Ovary (tissue), 10 donors: ENCODE measurements at places on chromosomes 7 and 10. TPM values are rescaled to one million over a fixed set of nuclear protein-coding genes. Genes with fewer than 3 reads are reported as not detected.

The SPDYE9 gene
- total RNA-seq, result not detected

DNA sequence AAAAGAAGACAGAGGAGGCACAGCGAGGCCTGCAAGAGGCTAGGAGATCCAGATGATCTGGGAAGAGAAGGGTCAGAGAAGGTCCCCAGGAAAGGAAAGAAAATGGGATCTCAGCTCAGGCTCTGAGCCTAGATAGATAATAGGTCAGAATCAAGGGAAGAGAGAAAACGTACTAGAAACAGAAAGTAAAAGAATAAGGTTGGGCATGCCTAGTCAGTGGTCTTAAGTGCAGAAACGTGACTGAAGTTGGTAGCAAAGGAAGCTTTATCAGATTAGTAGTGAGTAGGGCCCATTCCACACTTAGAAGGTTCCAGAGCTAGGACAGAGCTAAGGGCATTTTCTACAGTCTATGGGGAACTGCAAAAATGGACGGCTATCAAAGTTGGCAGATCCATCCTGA lies 84.8 kb upstream of the ASAH2 start:
- no peak overlapping the region for H3K27ac ChIP-seq
- no peak overlapping the region for H3K4me3 ChIP-seq

DNA sequence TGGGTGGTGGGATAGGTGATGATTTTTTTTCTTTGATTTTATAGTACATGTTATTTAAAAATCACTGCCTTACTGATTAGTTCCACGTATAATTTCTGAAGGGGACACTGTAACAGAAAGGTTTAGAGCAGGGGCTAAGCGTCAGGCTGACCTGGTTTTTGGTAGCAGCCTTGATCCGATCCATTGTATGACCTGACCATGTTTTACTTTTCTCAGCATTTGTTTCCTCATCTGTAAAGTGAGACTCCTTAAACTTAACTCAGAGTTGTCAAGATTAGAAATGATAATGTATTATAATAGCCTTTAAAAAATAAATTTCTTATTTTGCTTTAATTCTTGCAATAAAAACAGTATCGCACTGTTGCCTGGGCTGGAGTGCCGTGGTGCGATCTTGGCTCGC lies 23.6 kb downstream of the INPP5F start:
- no peak overlapping the region for H3K4me3 ChIP-seq
- no peaks in the 10 kb centered on the region for H3K36me3 ChIP-seq
- DNase-seq, result no peak
- no peaks in the 10 kb centered on the region for H3K27me3 ChIP-seq
- no peak overlapping the region for H3K27ac ChIP-seq
- no peaks in the 10 kb centered on the region for H3K4me1 ChIP-seq

The ARHGEF35 gene
- 3.9 TPM for total RNA-seq

DNA sequence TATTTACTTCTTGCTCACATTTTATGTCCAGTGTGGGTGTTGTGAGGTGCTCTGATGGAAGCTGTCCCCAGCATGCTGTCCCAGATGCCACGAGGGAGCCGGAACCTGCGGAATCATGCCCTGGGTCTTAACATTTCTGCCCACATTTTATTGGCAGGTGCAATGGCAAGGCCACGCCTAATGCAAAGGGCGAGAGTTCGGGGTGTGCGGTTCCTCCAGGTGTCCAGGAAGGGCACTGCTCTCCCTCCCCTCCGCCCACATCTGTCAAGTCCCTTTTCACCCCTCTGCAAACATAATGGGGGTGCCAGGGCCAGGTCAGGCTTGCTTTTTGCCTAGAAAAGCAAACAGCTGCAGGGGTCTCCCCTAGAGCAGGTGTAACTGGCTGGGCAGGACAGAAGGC lies 16.4 kb downstream of the PDAP1 start:
- no peaks in the 10 kb centered on the region for H3K36me3 ChIP-seq
- H3K27ac ChIP-seq, result no peak overlapping the region
- peaks cover 3% of the 10 kb centered on the region for H3K4me1 ChIP-seq
- no peaks in the 10 kb centered on the region for H3K27me3 ChIP-seq
- DNase-seq, result no peak

DNA sequence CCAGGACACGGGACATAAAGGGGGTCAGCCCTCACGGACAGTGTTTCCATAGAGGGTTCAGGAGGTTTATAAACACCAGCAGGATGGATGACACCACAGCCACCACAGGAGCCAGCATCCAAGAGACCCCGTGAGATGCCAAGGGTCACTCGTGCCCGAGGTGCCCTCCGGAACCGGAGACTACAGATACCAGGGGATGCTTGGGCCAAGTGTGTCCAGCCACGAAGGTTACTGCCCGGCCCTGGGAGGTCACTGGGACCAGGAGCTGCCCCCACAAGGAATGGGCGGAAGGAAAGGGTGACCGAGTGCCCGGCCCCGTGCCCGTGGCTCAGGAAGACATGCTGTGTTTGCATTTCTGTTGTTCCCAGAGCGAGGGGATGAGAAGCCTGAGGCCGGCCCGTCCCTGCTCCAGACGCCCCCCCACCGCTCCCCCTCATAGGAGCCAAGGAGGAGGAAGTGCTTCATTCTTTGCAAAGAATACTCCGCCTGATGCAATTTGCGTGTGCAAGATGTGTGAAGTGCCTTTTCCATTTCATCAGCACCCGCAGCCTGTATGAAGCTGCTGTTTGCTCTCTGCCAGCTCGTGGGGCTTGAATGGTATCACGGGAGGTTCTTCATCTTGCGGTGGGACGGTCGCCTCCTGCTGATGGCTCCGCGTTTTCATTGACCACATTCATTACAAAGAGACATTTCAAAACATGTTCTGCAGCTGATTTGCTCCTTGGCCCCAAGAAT lies 176.4 kb downstream of the ELFN1 start:
- no peaks in the 10 kb centered on the region for H3K36me3 ChIP-seq
- no peaks in the 10 kb centered on the region for H3K4me1 ChIP-seq
- H3K27me3 ChIP-seq, result no peaks in the 10 kb centered on the region
- no peak overlapping the region for H3K4me3 ChIP-seq
- no peak for DNase-seq
- H3K27ac ChIP-seq, result no peak overlapping the region

- no peaks in the 10 kb centered on the region for H3K36me3 ChIP-seq
- H3K4me3 ChIP-seq, result no peak overlapping the region
Measured at GRCh38 chr7:108947526-108947925, 377.9 kb downstream of the DNAJB9 start.

DNA sequence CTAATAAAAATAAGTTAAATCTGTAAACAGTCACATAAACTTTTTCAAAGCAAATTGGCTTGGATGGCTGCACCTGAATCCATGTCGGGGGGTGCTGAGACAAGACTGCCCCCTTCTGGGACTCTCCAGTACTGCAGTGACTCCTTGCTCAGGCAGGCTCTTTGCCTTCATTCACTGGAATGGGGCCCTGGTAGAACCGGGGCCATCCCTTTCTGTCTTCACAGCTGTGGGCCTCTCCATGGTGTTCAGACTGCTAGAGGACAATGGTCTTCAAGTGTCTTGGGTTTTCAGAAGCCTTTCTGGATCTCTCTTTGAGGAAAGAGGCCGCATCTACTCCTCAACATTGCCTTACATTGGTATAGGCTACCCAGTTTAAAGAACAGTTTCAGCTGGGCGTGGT lies 16.1 kb upstream of the IMPDH1 start:
- H3K27ac ChIP-seq, result no peak overlapping the region
- H3K4me3 ChIP-seq, result no peak overlapping the region
- peaks cover 6% of the 10 kb centered on the region for H3K4me1 ChIP-seq
- DNase-seq, result peak; percentile 57
- H3K36me3 ChIP-seq, result no peaks in the 10 kb centered on the region

The NDUFA5 gene
- 43.2 TPM for total RNA-seq

- H3K36me3 ChIP-seq, result no peaks in the 10 kb centered on the region
- no peak overlapping the region for H3K27ac ChIP-seq
- no peaks in the 10 kb centered on the region for H3K27me3 ChIP-seq
- no peak overlapping the region for H3K4me3 ChIP-seq
Measured at GRCh38 chr7:66207540-66207939, 2.4 kb downstream of the TPST1 start.

The EGFR gene
- total RNA-seq, result 26.3 TPM

- H3K36me3 ChIP-seq, result no peaks in the 10 kb centered on the region
- H3K27me3 ChIP-seq, result no peaks in the 10 kb centered on the region
- no peak overlapping the region for H3K4me3 ChIP-seq
- no peaks in the 10 kb centered on the region for H3K4me1 ChIP-seq
- H3K27ac ChIP-seq, result no peak overlapping the region
Measured at GRCh38 chr7:122881324-122881723, 4.9 kb downstream of the CADPS2 start.

The MUC12 gene
- not detected for total RNA-seq

GRCh38 chr10:94383530-94383929 lies 18.8 kb upstream of the TBC1D12 start:
- H3K27ac ChIP-seq, result no peak overlapping the region
- H3K4me3 ChIP-seq, result no peak overlapping the region
- H3K27me3 ChIP-seq, result no peaks in the 10 kb centered on the region
- no peak for DNase-seq
- no peaks in the 10 kb centered on the region for H3K4me1 ChIP-seq

The OR2A42 gene
- not detected for total RNA-seq

The NFE2L3 gene
- 3.1 TPM for total RNA-seq

DNA sequence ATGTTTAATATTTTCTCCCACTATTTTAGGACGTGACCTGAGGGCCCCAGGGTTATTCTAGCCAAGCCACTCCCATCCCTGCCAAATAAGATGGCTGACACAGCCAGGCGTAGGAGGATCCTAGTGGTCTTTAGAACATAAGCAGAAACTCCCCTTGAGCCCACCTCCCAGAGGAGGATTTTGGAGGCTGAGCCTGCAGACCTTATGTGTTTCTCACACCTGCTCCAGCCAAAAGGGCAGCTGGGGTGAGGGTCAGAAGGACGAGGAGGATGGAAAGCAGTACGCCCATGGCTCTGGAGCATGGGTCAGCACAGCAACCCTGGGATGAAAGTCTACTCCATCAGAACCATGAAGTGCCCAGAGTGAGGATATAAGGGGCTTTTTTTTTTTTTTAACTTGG lies 39.9 kb downstream of the PDLIM1 start:
- no peaks in the 10 kb centered on the region for H3K4me1 ChIP-seq
- H3K4me3 ChIP-seq, result no peak overlapping the region
- no peak for DNase-seq

GRCh38 chr7:30212701-30213111 lies 71.7 kb upstream of the ZNRF2 start:
- H3K27ac ChIP-seq, result no peak overlapping the region
- no peaks in the 10 kb centered on the region for H3K27me3 ChIP-seq
- no peak for DNase-seq
- H3K36me3 ChIP-seq, result no peaks in the 10 kb centered on the region
- no peak overlapping the region for H3K4me3 ChIP-seq

GRCh38 chr10:14332903-14333302 lies 2.2 kb upstream of the FRMD4A start:
- H3K27me3 ChIP-seq, result no peaks in the 10 kb centered on the region
- no peaks in the 10 kb centered on the region for H3K36me3 ChIP-seq
- no peaks in the 10 kb centered on the region for H3K4me1 ChIP-seq
- H3K4me3 ChIP-seq, result no peak overlapping the region
- H3K27ac ChIP-seq, result no peak overlapping the region

GRCh38 chr10:102651455-102652169 lies 7.3 kb downstream of the TRIM8 start:
- peak overlapping the region; percentile 45 for H3K27ac ChIP-seq
- no peaks in the 10 kb centered on the region for H3K27me3 ChIP-seq
- H3K4me3 ChIP-seq, result no peak overlapping the region
- no peaks in the 10 kb centered on the region for H3K36me3 ChIP-seq

DNA sequence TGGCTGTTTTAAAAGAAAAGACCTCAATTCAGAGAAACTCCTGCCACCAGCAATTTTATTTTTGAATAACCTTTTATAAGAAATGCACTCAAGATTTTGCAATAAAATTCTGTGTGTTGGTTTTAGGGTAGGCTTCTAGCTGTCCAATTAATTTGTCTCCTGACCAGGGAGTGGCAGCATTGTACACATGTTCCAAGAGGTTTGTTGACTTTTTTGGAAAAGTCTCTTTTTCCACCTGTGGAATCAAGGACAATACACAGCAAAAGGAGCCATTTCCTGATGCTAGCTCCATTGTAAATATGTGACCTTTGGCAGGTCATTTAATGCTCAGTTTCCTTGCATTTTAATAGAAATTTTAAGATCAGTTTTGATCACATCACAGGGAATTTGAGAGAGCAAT lies 1.8 kb downstream of the GIMAP5 start:
- H3K27ac ChIP-seq, result no peak overlapping the region
- no peaks in the 10 kb centered on the region for H3K27me3 ChIP-seq
- H3K36me3 ChIP-seq, result no peaks in the 10 kb centered on the region
